ENCODE measurements at places on chromosomes 3 and 15. TPM values are rescaled to one million over a fixed set of nuclear protein-coding genes. Genes with fewer than 3 reads are reported as not detected.
A peak's percentile ranks its signal among the peaks of the same experiment; 100 is the strongest.

GOLGA8J gene
- total RNA-seq = not detected

DNA sequence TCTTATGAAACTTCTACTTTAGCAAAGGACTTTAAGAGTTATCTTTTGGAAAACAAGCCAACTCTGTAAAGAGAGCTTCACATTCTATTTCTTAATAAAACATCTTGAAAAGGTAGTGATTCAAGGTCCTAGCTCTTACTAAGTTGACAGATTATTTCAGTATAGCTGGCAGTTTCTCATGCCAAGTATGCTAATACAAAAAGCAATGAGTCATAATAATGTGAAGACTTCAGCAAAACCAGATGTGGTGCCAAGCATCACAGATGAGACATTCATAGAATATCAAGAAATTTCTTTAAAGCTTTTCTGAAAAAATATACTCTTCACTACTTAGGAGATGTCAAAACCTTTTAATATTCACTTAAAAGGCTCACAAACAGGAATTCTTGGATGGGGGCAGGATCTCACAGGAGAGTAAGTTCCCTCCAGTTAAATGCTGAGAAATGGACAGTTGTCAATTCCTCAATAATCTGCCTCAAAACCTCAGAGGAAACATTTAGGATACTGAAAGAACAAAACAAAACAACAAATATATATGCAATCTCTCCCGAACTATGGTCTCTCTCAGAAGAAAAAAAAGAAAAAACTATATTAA lies 45.6 kb downstream of the DCBLD2 start:
- DNase-seq = no peak

- peak; percentile 49 for DNase-seq
Observed at GRCh38 chr3:140432229-140432669, 245.6 kb upstream of the TRIM42 start.

- no peak for DNase-seq
Observed at GRCh38 chr3:39114456-39114855, 7.0 kb downstream of the TTC21A start.

GRCh38 chr15:52746162-52746757 lies 43.9 kb downstream of the ONECUT1 start:
- DNase-seq = no peak
